ENCODE measurements at places on chromosomes 4 and X.

DNA sequence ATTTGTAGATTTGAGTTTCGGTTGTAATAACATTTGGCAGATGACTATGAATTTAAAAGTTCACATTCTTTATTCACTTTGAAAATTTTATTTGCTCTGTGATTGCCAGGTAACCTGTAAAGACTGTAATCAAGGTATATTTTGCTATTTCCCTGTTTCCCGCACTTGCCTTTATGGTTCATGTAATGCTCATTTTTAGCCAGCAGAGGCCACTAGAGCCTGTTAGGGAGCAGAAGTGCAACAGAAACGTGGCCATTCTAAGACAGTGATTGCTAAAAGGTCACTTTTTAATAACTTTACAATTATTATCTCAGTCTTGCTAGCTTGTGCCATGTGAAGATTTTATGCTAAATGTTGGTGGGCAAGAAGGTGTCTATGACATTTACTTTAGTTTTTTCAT, 12.4 kb downstream of the YIPF6 start:
- H3K4me1 ChIP-seq = peaks cover 22% of the 10 kb centered on the region
- peaks cover 13% of the 10 kb centered on the region for H3K36me3 ChIP-seq
- DNase-seq = peak; percentile 28

GRCh38 chr4:78766650-78767049, 9.5 kb upstream of the BMP2K start:
- H3K4me3 ChIP-seq = no peak overlapping the region
- H3K27me3 ChIP-seq = peaks cover 3% of the 10 kb centered on the region
- H3K27ac ChIP-seq = no peak overlapping the region
- DNase-seq = no peak
- H3K36me3 ChIP-seq = no peaks in the 10 kb centered on the region
- H3K4me1 ChIP-seq = peaks cover 27% of the 10 kb centered on the region

DNA sequence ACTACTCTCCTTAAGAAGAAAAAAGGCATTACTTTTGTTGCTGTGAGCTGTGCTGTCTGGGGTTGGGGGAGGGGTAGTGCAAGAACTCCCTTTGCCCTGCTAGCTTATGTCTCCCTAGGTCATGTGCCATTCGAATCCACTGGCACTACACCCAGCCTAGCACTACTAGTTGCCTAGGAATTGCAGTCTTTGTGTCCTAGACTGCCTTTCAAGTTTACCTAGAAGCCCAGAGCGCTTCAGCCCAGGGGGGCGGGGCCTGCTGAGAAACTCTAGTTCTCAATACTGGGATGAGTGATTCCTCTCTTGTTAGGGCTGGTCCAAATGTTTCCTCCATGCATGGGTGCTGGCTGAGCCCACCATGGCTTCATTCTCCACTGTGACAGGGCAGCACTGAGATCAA, 1011.5 kb downstream of the PCDH19 start:
- H3K4me1 ChIP-seq = no peaks in the 10 kb centered on the region
- H3K36me3 ChIP-seq = no peaks in the 10 kb centered on the region
- H3K4me3 ChIP-seq = no peak overlapping the region
- H3K27ac ChIP-seq = no peak overlapping the region

- peaks cover 48% of the 10 kb centered on the region for H3K4me1 ChIP-seq
- no peaks in the 10 kb centered on the region for H3K27me3 ChIP-seq
- DNase-seq = no peak
- no peak overlapping the region for H3K4me3 ChIP-seq
Observed at GRCh38 chrX:65999029-65999562, 40.8 kb downstream of the VSIG4 start.

DNA sequence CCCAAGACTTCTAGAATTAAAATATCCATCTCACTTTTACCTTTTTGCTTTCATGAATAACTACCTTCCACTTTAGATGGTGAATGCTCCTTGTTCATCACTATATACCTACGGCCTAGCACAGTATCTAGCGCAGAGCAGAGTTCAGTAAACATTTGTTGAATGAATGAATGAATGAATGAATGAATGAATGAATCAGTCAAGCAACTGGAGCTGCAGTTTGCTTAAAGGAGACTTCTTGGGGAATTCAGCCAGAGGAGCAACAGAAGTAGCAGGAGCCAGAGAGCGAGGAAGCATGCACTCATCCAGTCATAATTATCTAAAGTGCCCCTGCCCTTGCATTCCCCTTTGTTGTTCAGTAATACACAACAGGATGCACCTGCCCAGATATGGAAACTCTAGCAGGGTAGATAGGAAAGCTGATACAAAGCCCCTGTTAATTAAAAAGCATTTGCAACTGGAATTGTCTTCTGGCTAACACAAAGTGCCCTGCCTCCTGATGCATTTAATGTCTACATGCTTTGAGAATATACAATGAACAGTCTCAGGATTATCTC, 103.0 kb upstream of the MBNL3 start:
- no peaks in the 10 kb centered on the region for H3K27me3 ChIP-seq
- H3K4me1 ChIP-seq = no peaks in the 10 kb centered on the region
- no peak overlapping the region for H3K27ac ChIP-seq
- no peak for DNase-seq
- no peaks in the 10 kb centered on the region for H3K36me3 ChIP-seq
- H3K4me3 ChIP-seq = no peak overlapping the region

GRCh38 chrX:968148-968965, 244.1 kb downstream of the CRLF2 start:
- no peak for DNase-seq
- no peaks in the 10 kb centered on the region for H3K36me3 ChIP-seq
- no peak overlapping the region for H3K4me3 ChIP-seq
- no peak overlapping the region for H3K27ac ChIP-seq
- H3K4me1 ChIP-seq = peaks cover 3% of the 10 kb centered on the region

DNA sequence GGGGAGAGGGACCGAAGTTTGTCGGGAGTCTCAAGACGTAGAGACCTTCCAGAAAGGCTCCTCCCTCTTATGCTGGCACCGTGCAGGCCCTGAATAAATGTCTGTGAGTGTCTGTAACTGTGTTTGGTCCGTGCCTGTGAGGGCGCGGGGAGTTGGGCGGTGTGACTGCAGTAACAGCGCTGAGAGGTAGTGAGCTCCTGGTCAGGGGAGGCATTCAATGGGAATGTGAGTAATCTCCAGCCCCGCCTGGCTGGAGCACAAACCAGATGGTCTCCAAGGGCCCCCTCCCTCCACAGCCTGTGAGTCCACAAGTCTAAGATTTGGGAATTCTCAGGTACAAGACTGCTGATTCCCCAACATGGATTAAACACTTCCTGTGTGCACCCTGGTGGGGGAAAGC, 100.0 kb downstream of the HMX1 start:
- no peak overlapping the region for H3K4me3 ChIP-seq
- H3K4me1 ChIP-seq = no peaks in the 10 kb centered on the region
- H3K36me3 ChIP-seq = no peaks in the 10 kb centered on the region
- no peak overlapping the region for H3K27ac ChIP-seq
